Upper lobe of left lung (tissue), 6 donors: ENCODE measurements at places on chromosomes 16 and 17. TPM values are rescaled to one million over a fixed set of nuclear protein-coding genes. Genes with fewer than 3 reads are reported as not detected.
A peak's percentile ranks its signal among the peaks of the same experiment; 100 is the strongest.

PRSS22 gene
- 22.9 TPM for total RNA-seq

SCPEP1 gene
- 172 TPM for total RNA-seq

GRCh38 chr16:14249291-14250032 is 178.3 kb downstream of the MRTFB start:
- H3K4me3 ChIP-seq = no peak overlapping the region
- peaks cover 79% of the 10 kb centered on the region for H3K36me3 ChIP-seq
- no peak overlapping the region for H3K27ac ChIP-seq

GRCh38 chr16:1366060-1366711 is 14.5 kb downstream of the GNPTG start:
- DNase-seq = no peak
- H3K4me1 ChIP-seq = no peaks in the 10 kb centered on the region
- H3K27me3 ChIP-seq = no peaks in the 10 kb centered on the region
- peaks cover 82% of the 10 kb centered on the region for H3K36me3 ChIP-seq

GRCh38 chr17:40290629-40291280 is 3.1 kb downstream of the CDC6 start:
- no peak overlapping the region for H3K4me3 ChIP-seq
- H3K27me3 ChIP-seq = no peaks in the 10 kb centered on the region
- peak; percentile 53 for DNase-seq
- no peaks in the 10 kb centered on the region for H3K36me3 ChIP-seq
